ENCODE measurements at places on chromosomes 2 and 18. TPM values are rescaled to one million over a fixed set of nuclear protein-coding genes. Genes with fewer than 3 reads are reported as not detected.

- DNase-seq = no peak
Measured at GRCh38 chr18:23716966-23717365, 27.7 kb downstream of the LAMA3 start.

- DNase-seq = no peak
Measured at GRCh38 chr2:102092535-102092934, 50.0 kb upstream of the IL1R1 start.

DNA sequence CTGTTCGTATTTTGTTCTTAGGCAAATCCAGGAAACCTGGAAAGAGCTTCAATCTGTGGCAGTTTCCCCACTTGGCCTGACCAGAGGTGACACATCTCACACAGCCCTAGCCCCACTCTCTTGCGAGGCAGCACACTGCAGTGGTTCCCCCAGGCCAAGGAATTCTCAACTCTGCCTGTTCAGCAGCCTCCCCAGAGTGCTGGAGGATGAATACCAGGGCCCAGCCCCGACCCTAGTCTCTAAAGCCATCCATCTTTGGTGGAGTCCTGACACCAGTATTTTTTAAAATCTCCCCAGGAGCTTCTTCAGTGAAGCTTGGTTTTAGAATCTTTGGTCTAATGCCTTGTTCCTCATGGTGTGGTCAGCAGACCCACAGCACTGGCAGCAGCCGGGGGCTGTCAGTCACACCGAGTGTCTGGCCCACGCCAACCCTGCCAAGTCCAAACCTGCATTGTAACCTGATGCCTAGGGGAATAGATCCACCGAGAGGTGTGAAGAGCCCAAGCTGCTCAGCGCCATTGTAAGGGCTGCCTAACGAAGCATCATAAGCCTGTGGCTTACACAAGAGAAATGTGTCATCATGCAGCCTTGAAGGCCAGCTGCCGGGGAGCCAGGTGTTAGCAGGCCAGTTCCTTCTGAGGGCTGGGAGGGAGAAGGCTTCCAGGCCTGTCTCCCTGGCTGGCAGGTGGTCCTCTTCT, 428.7 kb upstream of the ID2 start:
- no peak for DNase-seq

- no peak for DNase-seq
Measured at GRCh38 chr2:218871345-218872302, 9.0 kb upstream of the WNT10A start.

DNA sequence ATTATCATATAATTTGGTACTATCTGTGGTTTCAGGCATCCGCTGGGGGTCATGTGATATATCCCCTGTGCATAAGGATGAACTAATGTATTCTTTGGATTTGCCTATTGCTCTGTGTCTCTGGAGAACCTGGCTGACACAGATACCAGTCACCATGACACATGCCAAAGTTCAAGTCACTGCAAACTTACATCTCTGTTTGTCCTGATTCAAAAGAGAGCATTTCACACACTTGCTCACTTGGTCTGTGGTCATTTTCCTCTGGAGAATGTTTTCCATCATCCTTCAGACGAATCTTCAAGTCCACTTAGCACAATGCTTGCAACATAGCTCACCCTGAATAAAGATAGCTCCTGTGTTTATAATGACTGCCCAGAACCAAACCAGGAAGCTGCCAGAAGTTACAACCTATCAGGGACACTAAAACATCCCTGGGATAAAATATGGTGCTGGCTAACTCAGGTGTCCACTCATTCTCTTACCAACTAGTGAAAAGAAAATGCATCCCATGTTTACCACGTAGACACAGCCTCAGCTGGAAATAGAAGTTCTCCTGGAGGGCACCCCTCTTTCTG, 18.1 kb downstream of the SULT1C3 start:
- no peak for DNase-seq

The SERPINB7 gene
- not detected for total RNA-seq

The SERPINB5 gene
- not detected for total RNA-seq

The CRYBA2 gene
- not detected for total RNA-seq

- DNase-seq = no peak
Measured at GRCh38 chr2:168184681-168185513, 62.5 kb downstream of the STK39 start.

DNA sequence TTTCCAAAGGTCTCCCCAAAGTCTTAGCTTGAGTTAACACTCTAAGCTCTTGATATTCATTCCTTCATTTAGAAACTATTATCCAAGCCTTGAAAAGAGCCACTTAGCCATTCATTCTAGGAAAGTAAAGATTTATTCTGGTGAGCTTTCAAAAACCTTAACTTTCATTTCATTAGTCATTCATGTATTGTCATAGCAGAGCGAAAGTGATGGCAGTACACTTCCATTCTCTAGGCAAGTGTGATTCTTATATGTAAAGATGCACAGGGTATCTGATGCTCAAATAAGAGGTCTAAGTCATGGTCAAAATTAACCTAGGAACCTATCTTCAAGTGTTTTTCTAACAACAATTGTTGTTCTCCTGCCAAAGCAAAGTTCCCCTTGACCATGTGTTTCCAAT, 553.0 kb upstream of the FANCL start:
- no peak for DNase-seq

GRCh38 chr18:42296723-42297122, 341.7 kb downstream of the PIK3C3 start:
- DNase-seq = no peak

The GALR1 gene
- not detected for total RNA-seq

The GALNT13 gene
- total RNA-seq = not detected

The HOXD10 gene
- total RNA-seq = not detected

DNA sequence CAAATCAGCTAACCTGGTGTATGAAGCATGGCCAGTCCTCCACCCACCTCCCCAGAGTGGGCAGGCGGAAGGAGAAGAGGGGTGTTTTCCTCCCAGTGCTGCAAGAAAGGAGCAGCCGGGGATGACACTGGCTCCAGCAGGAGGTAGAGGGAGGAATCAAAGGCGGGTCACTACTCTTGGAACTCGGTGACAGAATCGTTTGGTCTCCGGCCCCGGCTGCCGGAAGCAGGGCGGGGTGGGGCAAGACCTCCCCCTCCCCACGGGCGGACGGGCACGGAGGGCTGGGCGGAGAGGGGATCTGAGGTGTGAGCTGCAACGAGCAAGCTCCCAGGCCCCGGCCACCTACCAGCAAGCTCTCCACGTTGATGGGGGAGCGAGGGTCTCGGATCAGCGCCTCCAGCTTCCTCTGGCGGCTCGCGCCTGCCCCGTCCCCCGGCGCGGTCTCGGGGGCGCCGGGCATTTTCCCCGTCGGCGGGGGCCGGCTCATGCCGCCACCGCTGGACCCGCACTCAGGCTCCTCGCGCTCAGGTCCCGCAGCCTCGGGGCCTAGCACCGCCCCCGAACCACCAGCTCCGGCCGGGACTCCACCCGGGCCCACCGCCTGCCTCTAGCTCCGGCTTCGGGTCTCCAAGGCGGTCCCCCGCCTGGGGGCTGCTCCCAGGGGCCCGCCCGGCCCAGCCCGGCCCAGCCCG, 640 bp downstream of the ROCK2 start:
- peak; percentile 21 for DNase-seq

GRCh38 chr2:65092791-65093190, 36.6 kb downstream of the CEP68 start:
- no peak for DNase-seq

DNA sequence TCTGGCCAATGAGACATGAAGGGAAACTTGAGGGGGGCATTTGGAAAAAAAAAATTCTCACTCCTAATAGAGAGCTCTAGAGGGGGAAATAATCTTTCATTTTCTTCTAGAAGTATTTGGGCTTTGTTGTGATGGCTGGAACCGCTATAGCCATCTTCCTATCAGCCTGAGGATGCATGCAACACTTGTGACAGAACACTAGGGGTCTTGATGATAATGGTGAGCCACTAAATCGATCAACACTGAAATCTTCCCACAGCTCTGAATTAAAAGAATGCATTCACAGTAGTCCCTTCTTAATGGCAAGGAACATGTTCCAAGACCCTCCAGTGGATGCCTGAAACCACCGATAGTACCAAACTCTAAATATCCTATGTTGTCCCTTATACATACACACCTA, 325.3 kb downstream of the LNPK start:
- no peak for DNase-seq

Data from naive thymus-derived CD8-positive, alpha-beta T cell (primary cell).